ENCODE measurements at places on chromosomes 6 and 20.

DNA sequence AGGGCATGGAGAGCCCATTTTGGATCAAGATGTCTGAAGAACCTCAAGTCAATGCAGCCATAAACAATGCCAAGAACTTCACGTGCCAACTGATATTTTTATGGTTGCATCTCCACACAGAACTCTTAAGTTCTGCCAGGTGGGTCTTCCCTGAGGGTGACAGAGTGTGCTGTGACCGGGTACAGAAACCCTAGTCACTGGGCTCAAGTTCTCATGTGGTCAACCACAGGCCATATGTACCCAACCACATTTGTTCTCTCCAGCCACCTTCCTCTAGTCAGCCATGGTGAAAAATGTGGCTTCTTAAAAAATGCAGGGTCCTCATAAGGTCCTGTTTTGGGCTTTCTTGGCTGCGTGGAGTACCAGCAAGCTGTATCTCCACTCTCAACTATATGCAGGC is 48.9 kb downstream of the CLIC5 start:
- no peak for DNase-seq

- peak; percentile 85 for DNase-seq
Measured at GRCh38 chr6:82364087-82365015, 734 bp downstream of the TPBG start.

DNA sequence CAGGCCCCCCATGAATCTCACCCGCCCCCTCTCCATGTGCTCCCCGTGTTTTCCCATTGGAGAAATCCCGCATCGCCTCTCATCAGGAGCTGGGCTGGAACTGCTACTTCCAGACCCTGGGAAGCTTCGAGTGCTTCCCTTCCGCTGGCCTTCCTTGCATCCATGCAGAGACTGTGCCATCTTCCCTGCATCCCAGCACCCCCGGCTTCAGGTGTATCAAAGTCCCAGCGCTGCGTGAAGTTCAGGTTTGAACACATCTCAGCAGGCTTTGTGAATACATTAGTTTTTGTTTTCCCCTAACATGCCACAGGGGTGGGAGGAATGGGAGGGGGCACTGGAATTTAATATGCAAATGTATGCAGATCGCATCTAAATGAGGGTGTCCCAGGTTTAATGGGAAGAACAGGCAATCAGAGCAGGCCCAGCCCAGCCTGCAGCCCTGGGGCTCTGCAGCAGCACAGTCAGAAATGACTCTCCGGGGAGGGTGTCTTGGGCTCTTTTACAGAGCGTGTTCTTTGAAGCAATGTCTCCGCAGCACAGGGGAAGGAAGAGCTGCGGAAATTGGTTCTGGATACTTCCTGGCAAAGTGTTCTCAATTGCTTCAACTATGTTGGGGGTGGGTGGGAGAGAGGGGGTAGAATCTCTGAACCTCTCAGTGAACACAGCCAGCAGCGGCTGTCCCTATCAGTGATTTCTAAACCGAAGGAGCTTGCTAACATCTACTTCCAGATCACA is 8.3 kb upstream of the MMP9 start:
- no peak for DNase-seq

DNA sequence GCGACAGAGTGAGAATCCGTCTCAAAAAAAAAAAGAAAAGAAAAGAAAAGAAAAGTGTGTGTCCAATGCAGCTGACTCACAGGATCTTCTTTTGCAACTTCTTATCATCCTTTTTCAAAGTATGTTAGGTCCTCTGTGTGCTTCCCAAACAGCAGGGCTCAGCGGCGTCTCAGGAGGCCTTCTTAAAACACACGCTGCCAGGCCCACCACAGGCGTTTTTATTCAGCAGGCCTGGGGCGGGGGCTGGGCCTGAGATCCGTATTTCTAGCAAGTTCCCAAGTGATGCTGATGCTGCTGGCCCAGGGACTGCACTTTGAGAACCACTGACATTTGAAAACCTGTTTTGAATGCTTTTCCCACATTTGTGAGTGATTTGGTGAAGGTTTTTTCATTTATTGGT is 57.1 kb downstream of the PSMG4 start:
- no peak for DNase-seq

DNA sequence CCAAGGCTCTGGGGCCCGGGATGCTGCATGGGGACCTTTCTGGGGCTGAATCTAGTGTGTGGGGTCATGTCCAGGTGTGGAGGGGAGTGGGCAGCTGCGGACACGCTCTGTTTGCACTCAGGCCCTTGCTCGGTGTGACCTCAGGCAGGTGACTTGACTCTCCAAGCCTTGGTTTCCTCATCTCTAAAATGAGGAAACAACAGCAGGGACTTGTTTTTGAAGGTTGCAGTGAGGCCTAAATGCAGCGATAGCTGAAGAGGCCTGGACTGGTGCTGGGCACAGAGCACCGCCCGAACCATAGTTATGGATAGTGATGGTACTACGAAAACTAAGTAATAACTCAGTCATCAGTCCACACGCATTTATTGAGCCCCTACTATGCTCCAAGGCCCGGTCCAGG is 91.8 kb downstream of the NOL4L start:
- no peak for DNase-seq

- DNase-seq = no peak
Measured at GRCh38 chr20:50415021-50415515, 95.1 kb upstream of the PTPN1 start.

DNA sequence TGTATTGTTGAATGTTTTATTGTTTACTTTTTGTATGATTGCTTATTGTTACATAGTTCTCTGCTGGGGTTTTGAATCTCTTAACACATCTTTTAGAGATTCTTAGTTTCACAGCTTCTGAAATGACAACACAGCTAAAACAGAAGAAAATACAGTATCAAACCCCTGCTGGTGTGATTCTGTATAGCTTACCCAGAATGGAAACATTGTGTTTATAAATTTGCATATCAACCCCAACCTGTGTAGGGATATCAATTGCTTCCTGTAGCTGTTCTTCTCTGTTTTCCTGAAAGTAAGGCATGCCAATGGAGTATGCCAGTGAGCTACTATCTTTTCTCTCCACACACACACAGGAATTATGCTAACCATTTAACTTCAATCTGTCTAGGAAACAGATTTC is 64.3 kb upstream of the ID4 start:
- no peak for DNase-seq

- no peak for DNase-seq
Measured at GRCh38 chr6:130796313-130796905, 30.8 kb upstream of the SMLR1 start.

GRCh38 chr20:63087236-63087871 is 80.6 kb upstream of the BHLHE23 start:
- DNase-seq = no peak

GRCh38 chr6:100506651-100507050 is 41.9 kb upstream of the SIM1 start:
- DNase-seq = no peak

DNA sequence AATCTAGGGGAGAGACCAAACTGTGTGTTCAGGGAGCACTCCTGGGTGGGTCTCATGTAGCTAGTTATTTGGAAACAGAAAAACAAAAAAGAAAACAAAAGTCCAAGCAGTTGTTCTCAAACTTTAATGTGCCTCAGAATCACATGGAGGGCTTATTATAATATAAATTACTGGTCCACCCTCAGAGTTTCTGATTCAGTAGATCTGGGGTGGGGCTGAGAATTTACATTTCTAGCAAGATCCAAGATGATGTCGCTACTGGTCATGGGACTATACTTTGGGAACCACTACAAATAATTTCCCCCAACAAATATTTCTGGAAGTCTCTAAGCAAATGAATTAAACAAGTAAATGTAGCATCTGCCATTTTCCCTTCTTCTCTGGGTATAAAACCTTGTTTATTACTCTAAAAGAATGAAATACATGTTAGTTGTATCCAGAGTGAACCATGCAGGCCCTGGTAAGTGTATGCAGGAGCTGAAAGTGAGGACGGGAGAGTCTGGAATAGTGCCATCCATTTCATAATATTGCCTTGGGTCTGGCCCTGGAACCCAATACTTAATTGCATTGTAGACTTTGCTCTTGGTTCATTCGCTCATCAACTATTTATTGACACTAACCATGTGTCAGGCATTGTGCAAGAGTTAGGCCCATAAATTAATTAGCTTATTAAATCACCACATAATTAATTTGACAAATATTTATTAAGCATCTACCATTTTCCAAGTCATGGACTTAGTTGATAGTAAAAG is 490.8 kb downstream of the EPM2A start:
- DNase-seq = no peak

DNA sequence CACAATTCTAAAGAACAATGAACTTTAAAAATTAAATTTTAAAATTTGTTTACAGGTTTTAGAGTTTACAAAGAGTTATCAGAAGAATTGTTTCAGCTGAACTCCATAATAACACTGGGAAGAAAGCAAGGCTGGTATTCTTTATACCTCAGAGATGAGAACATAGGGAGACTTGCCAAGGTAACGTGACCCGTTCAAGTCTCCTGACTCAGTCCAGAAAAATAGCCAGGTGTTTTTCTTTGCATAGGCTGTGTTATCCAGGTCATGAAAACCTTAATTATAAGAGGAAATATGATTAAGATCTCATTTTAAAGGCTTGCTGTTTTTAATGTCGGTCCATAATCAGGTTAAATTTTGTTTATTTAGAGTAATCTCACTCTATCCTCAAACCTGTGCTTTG is 8.5 kb upstream of the C6orf141 start:
- DNase-seq = no peak

GRCh38 chr6:37801605-37801940 is 18.0 kb upstream of the ZFAND3 start:
- DNase-seq = no peak

GRCh38 chr6:44925100-44925739 is 402.9 kb upstream of the RUNX2 start:
- no peak for DNase-seq

- DNase-seq = no peak
Measured at GRCh38 chr20:46073443-46073842, 16.3 kb downstream of the NCOA5 start.

- no peak for DNase-seq
Measured at GRCh38 chr6:6695625-6696276, 107.2 kb downstream of the LY86 start.

- no peak for DNase-seq
Measured at GRCh38 chr20:1912053-1912452, 16.8 kb downstream of the SIRPA start.

DNA sequence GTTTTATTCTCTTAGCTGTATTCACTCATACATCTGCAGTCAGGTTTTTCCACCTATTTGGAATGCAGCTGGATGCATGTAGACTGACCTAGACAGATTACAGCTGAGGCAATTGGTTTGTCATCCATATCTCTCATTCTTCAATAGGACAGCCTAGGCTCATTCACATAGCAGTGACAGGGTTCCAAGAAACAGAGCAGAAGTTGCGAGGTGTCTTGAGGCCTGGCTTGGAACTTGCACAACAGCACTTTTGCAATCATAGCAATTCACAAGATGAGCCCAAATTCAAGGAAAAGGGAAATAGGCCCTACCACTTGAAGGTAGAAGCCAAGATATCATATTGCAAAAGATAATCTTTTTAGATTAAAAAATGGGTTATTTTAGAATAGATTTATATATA is 508.9 kb upstream of the JAG1 start:
- no peak for DNase-seq

- no peak for DNase-seq
Measured at GRCh38 chr6:156791320-156791850, 14.2 kb downstream of the ARID1B start.

- DNase-seq = no peak
Measured at GRCh38 chr6:30238178-30238795, 25.1 kb upstream of the TRIM26 start.

GRCh38 chr20:57199656-57200405 is 66.6 kb downstream of the BMP7 start:
- no peak for DNase-seq

DNA sequence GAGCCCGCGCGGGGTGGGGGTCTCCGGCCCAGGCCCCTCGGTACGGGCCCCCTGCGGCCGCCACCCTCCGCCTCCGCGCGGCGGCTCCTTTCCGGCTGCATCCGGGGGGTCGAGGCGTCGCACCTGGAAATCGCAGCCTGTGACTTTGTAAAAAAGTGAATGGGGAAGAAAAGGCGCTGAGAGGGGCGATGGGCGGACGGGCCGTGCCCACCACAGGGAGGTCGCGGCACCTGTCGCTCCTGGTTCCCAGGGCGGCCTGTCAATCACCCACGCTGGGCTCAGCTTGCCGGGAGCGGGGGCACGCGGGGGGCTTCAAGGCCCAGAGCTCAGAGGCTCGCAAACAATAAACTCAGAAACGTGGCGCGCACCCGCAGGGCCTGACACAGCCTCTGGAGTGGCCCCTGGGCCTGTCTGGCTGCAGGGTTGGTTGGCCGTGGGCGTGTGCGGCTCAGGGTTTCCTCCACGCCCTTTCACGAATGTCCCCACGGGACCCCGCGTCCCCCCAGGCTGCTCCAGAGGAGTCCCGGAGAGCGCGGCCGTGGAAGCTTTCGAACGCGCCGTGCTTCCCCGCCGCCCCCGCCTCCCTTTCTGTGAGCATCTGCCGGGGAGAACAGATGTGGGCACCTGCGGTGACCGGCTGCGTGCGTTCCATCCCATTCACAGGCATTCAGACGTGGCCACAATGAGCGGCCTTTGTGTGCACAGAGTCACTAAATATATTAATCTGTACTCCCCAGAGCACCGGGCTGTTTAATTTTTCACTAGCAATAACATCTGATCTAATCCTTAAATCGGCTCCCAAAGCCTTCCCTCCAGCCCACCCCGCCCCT is 6.1 kb upstream of the DLL1 start:
- DNase-seq = no peak

- DNase-seq = no peak
Measured at GRCh38 chr6:170584954-170585498, 589 bp upstream of the PDCD2 start.

DNA sequence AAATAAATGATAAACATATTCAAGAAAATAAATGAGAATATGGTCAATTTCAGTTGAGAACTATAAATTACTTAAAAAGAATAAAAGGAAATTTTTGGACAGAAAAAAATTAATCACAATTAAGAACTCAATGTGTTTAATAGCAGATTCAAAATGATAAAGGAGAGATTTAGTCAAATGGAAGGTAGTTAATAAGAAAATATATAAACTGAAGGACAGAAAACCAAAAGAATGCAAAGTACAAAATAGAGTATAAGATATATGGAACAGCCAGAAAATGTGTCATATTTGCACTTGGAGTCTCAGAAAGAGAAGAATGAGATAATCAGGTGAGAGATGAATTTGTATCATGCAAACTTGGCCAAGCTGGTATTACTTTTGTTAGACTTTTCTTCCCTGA is 201.8 kb upstream of the ARID1B start:
- DNase-seq = no peak

- DNase-seq = no peak
Measured at GRCh38 chr6:18118330-18118729, 4.1 kb downstream of the NHLRC1 start.

DNA sequence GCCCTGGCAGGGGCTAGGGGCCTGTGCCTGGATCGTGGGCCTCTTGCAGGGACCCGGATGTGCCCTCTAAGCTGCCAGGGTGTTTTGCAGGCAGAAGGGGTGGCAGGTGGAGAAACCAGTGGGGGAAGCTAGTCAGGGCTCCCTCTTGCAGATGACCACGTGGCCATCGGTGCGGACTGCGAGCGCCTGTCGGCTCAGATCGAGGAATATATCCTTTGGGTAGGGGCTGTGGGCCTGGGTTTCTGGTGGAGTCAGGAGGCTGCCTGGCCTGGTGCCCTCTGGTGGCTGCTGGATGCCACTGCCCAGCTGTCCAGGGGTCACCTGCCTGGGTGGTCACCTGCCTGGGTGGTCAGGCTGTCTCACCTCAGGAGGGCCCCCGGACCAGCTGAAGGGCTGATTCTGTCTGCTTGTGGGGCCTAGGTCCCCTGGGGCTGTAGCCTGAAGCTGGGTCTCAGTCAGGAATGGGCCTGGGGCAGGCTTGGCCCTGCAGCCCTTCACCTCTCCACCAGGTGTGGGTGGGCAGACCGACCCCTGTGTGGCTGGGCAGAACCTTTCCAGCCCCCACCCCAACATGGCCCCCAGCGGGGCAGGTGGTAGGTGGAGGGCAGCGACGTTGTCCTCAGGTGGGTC is 6.7 kb downstream of the TCEA2 start:
- DNase-seq = peak; percentile 67

Measured in left hindlimb (tissue), 1 donor.